CD4-positive, alpha-beta T cell treated with Interleukin-4 for 1 hour (primary cell): ENCODE measurements at places on chromosomes 5 and 9.

- DNase-seq: no peak
Observed at GRCh38 chr9:29437526-29437925, 1864.2 kb upstream of the C9orf72 start.

- DNase-seq: no peak
Observed at GRCh38 chr9:131606896-131607567, 61.7 kb downstream of the PRRT1B start.

GRCh38 chr5:33828626-33829308 lies 63.0 kb downstream of the ADAMTS12 start:
- no peak for DNase-seq

- DNase-seq: no peak
Observed at GRCh38 chr5:135367076-135367475, 32.0 kb downstream of the MACROH2A1 start.

- no peak for DNase-seq
Observed at GRCh38 chr9:95130484-95130883, 187.0 kb downstream of the FANCC start.

DNA sequence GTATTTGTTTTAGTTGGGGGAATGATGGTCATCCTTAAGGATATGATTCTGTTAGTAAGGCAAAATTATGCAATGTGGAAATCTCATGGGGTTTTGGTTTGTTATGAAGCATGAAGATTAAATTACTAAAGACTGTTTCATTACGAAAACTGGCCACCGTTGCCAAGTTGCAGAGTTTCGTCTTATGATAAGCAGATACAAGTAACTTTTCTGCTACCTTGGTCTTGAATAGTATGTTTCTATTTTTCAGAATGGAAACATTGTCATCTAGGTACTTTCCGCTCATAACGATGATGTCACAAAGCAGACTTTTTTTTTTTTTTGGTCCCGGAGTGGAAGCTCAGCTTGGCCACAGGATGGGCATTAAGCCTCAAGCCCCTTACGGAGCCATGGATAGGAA lies 4.2 kb downstream of the CCNI2 start:
- no peak for DNase-seq

GRCh38 chr9:93669958-93670207 lies 93.5 kb downstream of the PHF2 start:
- no peak for DNase-seq

DNA sequence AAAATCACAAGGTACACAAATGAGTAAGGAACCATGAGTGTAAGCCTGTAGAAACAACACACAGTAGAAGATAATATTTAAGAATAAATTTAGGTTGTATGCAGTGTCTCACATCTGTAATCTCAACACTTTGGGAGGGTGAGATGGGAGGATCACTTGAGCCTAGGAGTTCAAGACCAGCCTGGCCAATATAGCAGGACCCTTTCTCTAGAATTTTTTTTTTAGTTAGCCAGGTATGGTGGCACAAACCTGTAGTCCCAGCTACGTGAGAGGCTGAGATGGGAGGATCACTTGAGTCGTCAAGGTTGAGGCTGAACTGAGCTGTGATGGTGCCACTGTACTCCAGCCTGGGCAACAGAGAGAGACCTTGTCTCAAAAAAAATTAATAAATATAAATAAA lies 401.2 kb upstream of the RORB start:
- no peak for DNase-seq

DNA sequence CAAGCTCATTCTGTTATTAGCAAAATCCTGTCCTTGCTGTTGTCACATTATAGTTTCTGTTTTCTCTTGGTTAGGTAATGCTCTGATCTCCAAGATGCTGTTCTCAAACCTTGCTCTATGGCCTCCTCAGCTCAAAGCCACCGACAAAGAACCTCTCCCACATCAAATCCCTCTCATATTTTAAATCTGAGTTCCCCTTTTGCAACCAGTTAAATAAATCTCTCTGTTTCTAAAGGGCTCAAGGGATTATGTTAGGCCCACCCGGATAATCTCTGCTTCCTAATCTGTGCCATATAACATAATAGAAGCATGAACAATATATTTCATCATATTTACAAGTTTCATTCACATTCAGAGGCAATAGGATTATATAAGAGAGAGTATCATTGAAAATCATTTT lies 286.0 kb downstream of the CYLC2 start:
- DNase-seq: no peak

DNA sequence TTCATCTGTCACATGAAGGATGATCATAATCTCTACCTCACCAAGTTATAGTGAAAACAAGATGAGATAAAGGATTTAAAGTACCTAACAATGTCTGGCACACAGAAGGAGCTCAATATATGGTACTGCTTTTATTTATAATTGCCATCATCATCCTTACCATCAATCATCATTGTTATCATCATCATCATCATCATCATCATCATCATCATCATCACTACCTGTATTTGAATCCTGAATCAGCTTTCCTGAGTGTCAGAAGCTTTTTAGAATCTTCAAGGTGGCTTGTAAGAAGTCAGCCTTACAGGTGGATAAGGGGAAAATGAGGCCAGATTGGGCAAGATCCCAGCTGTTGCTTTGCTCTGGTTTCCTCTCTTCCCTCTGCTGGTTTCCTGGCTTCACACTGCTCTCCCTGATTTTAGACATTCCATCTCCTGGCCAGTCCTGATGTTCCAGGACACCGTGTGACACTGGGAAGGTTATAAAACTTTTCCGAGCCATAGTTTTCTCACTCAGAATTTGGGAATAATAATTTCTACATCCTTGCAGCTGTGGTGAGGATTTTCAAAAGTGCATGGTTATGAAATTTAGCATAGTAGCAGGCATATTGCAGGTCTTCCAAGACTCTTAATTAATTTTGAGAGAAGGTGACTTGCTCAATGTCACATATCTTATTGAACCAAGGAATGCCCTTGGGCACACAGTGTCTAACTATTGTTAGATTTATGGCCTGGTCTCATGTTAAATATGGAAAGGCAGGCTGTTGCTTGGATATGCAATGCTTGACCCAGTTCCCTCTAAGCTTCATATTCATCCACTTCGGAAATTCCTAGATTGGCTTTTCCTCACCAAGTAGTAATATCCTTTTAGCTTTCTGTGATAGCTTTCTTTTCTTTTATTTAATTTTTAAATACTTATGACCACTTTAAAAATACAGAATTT lies 160.7 kb downstream of the TMEM38B start:
- DNase-seq: no peak

DNA sequence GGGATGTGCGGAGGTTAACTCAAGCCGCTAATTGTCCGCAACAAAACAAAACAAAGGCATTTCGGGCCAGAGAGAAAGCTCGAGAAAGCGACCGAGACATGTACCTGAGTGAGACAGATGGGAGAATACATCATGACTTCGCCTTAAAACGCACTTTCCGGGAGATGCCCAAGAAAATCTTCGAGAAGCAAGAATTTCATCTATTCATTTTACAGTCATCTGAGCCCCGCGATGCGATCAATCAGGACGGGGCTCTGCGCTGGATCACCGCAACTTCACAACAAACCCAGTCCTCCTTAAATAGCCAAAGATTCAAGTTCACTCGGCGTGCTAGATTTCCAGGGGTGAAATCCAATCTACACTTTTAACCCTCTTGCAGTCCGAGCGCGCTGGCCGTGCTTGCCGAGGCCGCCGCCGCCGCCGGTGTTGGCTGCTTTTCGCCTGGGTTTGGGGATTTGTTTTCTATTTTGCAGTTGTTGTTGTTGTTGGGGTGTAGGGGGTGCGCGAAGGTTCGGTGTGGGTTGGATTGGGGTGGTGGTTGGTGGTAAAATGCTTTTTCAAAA lies 482 bp downstream of the NFIB start:
- no peak for DNase-seq

GRCh38 chr9:38084556-38084880 lies 15.5 kb upstream of the SHB start:
- no peak for DNase-seq
